Gastroesophageal sphincter (tissue), 4 donors: ENCODE measurements at places on chromosomes 4 and X.

DNA sequence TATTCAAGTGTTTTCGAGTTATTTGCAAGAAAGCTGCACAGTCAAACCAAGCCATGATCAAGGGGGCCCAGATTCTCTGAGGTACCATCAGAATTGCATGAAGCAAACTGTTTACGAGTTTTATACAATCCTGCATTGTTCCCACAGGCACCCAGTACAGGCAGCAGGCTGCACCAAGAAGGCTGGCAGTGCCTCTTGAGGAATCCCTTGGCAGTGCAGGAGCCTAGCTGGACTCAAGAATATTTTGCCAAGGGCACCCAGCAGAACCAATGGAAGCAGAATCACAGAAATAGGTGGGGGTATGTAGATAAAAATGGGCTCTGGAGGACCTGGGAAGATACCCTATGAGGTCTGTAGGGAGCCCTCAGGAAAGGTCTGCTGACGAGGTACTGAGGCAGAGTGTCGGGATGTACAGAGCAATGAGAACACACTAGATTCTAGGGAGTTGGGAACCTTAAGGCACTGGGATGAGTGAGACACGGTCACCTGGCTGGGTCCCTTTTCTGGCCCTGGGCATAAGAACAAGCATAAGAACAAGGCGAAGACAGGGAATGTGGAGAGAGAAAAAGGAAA lies 2.5 kb upstream of the PLP1 start:
- ATAC-seq = no peak

DNA sequence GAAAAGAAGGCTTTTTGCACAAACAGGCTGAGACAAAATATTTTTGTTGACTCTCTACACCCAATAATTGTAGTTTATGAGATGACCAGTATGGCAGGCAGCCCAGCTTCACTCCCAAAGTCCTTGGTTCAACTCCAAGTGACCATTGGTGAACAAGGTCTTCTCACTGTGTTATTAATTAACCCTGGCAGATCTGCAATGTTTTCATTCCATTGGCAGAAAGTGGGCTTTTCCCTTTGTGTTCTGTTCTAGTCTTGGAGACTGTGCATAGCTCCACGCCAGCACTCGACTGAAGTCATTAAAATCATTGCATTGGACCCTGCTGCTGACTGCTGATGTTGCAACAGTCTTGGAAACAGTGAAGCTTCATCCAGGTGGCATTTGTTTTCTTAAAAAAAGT lies 277.3 kb upstream of the HAND2 start:
- peak; percentile 67 for ATAC-seq

GRCh38 chrX:133373386-133374079 lies 41.8 kb downstream of the GPC4 start:
- no peak for ATAC-seq

GRCh38 chr4:179855469-179855868 lies 2387.7 kb upstream of the TENM3 start:
- no peak for ATAC-seq

DNA sequence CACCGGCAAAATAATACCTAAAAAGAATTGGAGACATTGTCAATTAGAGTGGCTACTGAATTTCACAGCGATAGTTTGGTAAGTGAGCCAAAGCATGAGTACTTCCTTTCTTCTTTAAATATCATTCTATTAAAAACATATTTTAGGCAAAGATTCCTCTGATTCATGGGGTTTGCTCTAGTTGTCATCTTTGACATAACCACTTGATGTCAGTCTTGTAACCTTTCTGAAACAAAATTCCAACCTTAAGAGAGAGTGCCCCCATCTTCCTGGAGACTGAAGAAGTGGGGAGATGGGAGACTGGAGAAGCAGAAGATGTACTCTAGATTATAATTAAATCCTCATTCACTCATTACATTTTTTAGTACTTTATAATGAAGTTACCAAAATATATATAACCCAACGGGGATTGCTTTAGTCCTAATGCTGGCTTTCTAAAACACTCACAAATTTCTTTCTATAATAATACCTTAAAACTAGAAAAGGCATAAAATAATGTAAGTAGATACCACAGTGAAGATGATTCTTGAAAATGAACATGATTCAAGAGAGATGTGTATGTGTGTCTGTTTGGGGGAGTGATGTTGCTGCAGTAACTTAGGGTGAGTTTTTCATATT lies 96.4 kb downstream of the EMCN start:
- ATAC-seq = no peak

DNA sequence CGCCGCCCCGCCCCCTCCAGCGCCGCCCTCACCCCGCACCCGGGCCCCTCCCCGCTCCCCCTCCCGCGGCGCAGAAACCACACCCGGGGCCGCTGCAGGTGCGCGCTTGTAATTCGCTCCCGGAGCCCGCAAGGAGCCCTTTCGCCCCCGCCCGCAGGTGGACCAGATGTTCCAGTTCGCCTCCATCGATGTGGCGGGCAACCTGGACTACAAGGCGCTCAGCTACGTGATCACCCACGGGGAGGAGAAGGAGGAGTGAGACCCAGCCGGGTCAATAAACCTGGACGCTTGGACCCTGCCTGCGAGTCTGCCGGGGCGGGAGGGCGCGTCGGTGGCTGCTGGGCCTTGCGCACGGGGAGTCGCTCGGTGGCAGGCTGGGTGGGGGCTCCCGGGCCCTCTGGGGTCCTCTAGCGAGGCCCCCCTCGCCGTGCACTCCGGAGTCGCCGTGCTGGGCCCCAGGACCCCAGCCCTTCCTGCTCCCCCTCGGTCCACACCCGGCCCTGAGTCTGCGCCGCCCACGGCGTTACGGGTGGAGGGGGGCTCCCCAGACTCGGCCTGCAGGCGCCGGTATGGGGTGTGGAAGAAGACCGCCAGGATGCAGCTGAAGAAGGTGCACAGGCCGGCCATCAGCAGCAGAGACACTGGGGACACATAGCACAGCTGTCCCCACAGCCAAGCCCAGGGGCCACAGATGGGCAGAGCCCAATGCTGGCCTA lies 7.1 kb downstream of the SLC49A3 start:
- peak; percentile 13 for ATAC-seq

DNA sequence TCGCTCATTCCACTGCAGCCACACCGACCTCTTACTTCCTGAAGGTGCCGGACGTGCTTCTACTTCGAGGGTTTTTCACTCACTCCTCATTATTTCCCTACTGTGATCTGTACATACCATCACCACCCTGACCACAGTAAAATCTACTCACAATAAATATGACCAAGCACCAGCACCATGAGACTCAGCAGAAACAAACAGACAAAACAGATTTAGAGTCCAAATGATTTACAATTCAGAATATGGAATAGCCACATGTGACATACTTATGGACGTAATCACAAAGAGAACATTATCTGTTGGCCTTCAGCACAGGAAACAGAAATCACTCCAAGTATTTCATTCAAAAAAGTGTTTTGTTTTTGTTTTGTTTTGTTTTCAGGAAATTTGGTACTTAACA lies 16.1 kb upstream of the KLB start:
- ATAC-seq = no peak

- no peak for ATAC-seq
Measured at GRCh38 chrX:45524296-45524695, 323.6 kb upstream of the DIPK2B start.

DNA sequence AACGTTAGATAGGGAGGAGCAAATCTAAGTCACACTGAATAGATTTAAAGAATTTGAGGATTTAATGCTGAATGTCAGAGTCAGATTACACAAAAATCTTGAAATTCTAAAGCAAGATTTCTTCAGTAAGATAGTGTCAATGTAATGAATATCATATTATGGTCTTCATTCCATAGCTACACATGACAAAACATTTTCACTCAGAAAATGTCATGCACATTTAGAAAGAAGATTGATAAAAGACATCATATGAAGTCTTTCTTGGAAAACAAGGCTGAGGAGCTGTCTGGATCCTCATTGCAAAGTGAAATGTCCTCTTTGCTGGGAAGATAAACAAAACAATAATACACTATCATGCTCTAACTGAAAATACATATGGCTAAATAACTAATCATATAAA lies 1006.9 kb downstream of the PCDH7 start:
- no peak for ATAC-seq

- no peak for ATAC-seq
Measured at GRCh38 chrX:63466690-63467089, 115.6 kb upstream of the SPIN4 start.
